Stimulated activated CD8-positive, alpha-beta memory T cell treated with anti-CD3 and anti-CD28 coated beads, Interleukin-4, amount 100 ng/mL, for 1 hour (primary cell): ENCODE measurements at places on chromosomes 3 and 15.

- no peak for DNase-seq
Observed at GRCh38 chr3:53328746-53329145, 18.6 kb downstream of the DCP1A start.

- DNase-seq: no peak
Observed at GRCh38 chr3:172513488-172513887, 9.7 kb downstream of the TNFSF10 start.

GRCh38 chr15:45719490-45719889 is 84.7 kb downstream of the SQOR start:
- DNase-seq: no peak

GRCh38 chr15:85733416-85733815 is 61.3 kb downstream of the KLHL25 start:
- DNase-seq: no peak
